Hematopoietic multipotent progenitor cell treated with erythropoietin and hydrocortisone succinate and interleukin-3 and kit ligand, for 8 days (in vitro differentiated cells): ENCODE measurements at places on chromosomes 2 and 18.

DNA sequence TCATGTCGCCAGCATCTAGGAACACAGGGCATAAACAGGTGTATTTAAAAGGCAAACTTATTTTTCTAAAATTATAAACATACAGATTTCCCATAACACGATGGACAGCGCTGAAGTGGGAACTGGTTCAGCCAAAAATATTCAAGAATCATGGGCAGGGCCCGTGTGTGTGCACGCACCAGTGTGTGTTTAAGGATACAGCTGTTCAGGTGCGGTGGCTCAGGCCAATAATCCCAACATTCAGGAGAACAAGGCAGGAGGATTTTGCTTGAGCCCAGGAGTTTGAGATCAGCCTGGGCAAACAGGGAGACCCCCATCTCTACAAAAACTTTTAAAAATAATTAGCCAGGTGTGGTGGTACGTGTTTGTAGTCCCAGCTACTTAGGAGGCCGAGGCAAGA lies 288.6 kb upstream of the HDAC4 start:
- DNase-seq, result no peak

DNA sequence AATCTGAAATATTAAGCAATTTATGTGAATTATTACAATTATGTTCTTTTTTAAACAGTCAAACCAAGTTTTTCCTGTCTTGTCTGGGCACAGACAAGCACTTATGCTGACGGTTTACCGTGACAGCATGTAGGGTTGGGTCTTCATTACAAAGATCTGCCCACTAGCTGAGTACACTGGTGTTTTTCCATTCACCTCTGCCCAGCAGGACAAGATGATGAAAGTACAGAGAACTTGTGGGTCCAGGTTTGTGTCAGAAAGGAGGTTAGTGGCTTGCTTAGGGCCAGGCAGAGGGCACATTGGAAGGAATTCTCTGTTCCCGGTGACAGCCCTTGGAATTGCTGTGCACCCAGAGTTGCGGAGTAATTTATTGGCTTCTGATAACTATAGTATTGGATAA lies 14.0 kb downstream of the NABP1 start:
- DNase-seq, result no peak

- DNase-seq, result no peak
These were observed 9.1 kb upstream of the FAM124B start for GRCh38 chr2:224410946-224411561.

DNA sequence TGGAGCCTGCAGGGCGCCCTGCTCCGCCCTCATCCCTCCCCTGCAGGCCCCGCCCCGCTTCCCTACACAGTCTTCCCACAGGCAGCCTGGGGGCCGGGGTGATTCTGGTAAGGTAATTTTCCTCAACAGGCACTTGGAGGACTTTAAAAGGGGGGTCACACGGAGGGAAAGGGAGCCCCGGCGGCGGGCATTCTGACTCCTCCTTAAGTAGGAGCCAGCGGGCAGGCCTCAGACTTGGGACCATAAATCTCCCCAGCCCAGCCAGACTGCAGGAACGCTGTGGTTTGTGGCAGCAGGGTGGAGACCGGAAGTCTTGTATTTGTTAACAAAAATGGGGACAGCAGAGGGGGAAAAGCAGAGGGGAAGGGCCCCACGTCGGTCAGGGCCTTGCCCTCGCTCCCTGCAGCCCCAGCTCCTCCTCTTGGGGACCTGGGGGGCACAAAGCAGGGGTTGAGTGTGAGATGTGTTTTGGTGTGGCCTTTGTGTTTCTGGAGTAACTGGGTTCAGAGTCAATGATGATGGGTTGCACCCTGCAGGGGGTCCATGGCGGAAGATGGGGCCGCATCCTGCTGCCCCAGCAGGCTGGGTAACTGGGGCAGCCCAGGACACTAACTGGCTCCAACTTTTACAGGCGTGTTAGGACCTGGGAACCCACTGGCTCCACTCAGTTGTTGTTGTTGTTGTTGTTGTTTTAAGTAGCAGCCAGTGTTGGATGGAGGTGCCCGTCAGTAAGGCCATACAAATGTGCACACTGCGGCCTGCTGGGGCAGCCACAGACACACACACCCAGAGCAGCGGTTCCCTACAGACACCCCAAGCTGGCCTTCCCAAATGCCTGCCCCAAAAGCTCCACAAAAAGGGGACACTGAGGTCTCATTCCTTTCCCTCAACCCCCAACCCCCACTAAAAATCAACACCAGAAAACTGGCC lies 27.7 kb downstream of the SMAD7 start:
- DNase-seq, result no peak

- no peak for DNase-seq
These were observed 14.5 kb upstream of the ZBTB14 start for GRCh38 chr18:5309888-5310470.

DNA sequence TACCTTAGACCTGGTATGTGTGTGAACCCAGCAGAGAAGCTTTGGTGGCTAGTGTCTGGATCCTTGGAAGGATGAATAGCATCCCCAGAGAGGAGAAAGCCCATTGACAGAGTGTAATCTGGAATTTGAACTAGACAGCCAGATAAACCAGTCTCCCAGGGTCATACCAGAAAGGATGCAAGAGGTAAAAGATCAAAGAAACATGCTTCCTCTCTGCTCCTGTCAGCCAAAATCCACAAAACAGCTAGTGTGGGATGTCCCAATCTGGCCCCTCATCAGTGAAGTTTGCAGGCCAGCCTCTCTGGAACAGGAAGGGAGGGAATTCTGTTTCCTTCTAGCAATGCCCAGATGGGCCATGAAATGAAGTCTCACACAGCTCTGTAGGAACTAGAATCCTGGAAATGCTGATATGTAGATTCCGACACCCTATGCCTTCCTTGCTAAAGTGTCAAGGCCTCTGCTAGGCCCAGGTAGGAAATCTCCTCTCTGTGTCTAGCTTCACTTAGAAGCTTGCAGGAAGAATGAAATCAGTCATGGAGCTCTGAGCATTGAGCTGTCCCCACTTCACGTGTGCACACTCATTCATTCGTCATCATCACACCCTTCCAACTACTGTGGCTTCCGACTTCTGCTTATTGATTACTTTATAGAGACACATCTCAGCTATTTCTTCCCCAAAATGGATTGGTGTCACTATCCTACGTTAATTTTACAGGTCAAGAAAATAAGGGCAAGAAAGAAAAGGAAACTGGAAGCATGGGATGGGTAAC lies 38.0 kb downstream of the EVA1A start:
- DNase-seq, result no peak

DNA sequence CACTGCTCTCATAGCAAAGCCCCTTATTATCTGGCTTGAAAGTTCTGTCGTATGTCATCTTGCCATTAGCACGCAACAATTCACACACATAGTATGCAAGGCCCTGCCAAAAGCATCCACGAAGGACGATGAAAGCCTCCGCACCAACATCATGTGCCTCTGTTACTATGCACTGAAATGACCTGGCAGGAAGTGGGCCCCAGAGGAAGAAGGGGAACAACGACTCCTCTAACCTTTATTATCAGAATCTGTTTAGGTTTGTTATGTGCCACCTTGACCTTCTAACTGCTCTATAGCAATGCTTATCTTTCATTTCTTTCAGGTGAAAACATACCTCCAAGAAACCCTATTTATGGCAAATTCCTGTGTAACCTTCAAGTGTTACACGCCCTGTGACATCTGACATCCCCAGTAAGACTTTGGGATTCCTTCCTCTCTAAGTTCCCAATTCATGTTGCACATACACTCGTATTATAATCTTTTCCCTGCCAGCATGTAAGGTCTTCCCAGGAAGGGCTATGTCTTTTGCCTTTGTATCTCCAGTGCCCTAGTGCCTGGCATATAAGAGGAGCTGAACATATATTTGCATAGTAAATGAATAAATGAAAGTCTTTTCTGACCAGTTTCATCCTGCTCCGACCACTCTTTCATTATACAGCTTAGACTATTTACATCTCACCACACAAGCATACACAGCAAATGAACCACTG lies 7.0 kb upstream of the NDUFV2 start:
- DNase-seq, result no peak

DNA sequence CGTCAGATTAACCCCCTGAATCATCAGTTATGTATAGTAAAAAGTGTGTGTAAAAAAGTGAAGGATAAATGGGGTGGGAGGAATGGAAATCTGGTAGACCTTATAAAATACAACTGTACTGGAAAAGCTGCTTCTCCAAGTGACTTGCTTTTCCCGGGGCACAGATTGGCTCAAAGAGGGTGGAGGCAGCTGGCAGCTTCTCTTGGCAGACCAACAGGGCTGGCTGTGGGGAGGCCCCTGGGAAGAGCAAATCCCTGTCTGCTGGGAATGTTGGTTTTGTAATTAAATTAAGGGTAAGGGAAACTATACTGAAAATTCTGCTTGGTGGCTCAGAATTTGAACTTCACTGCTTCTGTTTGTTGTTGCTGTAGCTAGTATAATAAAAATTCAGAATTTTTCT lies 154.2 kb upstream of the DLX2 start:
- no peak for DNase-seq

- DNase-seq, result no peak
These were observed 469.3 kb downstream of the PLCL1 start for GRCh38 chr2:198273660-198274059.

DNA sequence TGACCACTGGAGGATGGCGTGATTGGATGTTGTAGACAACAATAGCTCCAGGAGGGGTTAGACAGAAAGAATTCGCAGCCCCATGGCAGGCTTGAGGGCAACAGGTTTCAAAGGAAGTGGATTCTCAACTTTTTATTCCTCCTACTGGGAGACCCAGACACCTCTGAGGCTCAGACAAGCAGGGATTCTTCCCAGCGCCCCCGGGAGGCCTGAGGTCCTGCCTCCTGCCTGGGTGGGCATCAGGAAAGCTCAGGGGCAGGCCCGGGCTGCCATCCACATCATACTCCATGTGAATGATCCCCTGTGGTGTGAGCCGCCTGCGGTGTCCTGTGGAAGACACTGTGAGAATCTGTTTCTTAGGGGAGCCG lies 203.5 kb downstream of the CYP26B1 start:
- no peak for DNase-seq

GRCh38 chr18:39191931-39192330 lies 1626.3 kb upstream of the CELF4 start:
- DNase-seq, result peak; percentile 3

GRCh38 chr2:23988371-23988770 lies 21.5 kb upstream of the MFSD2B start:
- peak; percentile 79 for DNase-seq

GRCh38 chr2:96336873-96337272 lies 1.3 kb downstream of the NCAPH start:
- no peak for DNase-seq

GRCh38 chr2:206266130-206267125 lies 8.0 kb upstream of the ZDBF2 start:
- no peak for DNase-seq

DNA sequence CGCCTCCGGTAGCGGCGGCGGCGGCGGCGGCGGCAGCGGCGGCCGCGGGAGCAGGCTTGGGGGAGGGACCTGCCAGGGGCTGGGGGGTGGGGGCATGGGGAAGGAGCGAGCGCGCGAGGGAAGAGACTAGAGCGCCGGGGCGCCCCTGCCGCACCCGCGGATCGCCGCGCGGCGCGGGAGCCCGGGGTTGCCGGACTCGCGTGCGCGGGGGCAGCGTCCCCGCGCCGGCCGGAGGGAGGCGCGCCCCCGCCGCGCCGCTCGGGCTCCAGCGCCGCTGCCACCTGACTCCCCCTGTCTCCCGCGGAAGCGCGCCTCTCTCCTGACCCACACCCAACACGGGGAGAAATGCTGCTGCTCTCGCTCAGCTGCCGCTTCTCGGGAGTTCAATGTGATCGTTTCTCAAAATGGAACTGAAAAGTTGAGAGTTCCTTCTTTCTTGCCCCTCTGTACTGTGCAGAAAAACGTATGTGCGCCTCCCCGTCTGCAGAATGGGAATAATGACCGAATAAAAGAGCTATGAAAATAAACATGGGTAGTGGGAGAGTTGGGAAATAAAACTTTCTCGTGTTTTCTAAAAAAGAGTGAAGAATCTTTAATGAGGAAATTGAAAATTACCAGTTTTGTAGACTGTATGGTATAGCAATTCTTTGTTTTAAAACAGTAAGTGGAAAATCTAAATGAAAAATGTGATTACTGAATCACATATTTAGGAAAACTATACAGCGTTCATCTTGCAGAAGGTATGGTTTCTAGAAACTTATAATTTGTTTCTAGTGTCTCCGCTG lies 455 bp upstream of the TLK1 start:
- DNase-seq, result peak; percentile 86

GRCh38 chr2:86234563-86235131 lies 35.4 kb downstream of the MRPL35 start:
- DNase-seq, result no peak

GRCh38 chr18:75227535-75228296 lies 17.1 kb downstream of the TSHZ1 start:
- DNase-seq, result no peak

- no peak for DNase-seq
These were observed 87.0 kb downstream of the CERS6 start for GRCh38 chr2:168543037-168543436.

DNA sequence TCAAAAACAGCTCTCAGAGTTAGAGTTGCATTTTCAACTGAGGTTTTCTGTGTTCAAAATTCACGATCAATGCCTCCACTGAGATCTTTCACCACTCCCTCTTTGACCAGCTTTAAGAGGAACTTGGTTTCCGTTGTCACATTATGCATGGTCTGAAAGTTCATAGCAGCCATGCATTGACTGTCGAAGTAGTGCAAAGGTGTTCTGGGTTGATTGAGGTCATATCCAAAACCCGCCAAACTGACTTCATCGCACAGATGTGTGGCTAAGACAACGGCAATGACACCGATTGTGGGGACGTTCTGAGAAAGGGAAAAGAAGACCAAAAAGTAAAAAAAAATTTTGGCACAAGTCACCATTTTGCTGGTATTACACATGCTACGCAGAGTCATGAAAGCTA lies 48.7 kb downstream of the ST3GAL5 start:
- no peak for DNase-seq

GRCh38 chr2:3246406-3246805 lies 131.2 kb downstream of the EIPR1 start:
- DNase-seq, result no peak

- no peak for DNase-seq
These were observed 246.2 kb upstream of the STON1 start for GRCh38 chr2:48283586-48284269.

DNA sequence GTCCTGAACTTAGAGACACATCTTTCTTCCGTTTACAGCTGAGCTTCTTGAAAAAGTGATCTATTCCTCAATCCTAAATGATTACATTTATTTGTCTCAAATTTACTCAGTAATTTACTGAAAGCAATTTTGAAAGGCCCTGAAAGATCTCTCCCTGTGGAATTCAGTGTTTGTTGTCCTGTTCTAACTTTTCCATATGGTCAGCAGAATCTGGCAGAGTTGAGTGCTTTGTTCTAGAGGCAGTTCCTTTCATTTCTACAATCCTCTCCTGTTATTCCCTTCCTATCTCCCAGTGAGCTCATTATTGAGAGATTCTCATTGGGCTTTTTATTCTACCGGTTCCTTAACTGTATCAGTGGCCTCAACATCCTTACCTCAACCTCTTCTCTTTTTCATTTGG lies 36.5 kb upstream of the REG3G start:
- DNase-seq, result no peak

DNA sequence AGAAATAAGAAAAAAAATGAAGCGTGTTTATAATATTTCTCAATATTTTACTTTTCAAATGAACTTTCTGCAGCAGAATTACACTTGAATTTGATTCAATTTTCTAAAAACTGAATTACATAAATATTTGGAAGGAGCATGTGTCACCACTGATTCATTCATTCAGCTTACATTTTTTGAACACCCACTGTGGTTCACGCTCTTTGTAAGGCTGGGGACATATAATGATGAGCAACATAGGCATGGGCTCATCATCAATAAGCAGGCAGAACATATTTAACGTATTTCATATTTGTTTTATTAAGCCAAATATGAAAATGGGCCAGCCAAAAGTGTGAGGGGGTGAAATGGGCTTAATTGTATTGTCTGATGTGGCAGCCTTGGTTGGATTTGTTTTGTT lies 209.1 kb downstream of the CTNNA2 start:
- DNase-seq, result no peak

GRCh38 chr2:84686783-84687476 lies 170.6 kb downstream of the DNAH6 start:
- no peak for DNase-seq
